Activated T-cell treated with anti-CD3 and anti-CD28 coated beads for 48 hours (primary cell): ENCODE measurements at places on chromosomes 12 and 14.

DNA sequence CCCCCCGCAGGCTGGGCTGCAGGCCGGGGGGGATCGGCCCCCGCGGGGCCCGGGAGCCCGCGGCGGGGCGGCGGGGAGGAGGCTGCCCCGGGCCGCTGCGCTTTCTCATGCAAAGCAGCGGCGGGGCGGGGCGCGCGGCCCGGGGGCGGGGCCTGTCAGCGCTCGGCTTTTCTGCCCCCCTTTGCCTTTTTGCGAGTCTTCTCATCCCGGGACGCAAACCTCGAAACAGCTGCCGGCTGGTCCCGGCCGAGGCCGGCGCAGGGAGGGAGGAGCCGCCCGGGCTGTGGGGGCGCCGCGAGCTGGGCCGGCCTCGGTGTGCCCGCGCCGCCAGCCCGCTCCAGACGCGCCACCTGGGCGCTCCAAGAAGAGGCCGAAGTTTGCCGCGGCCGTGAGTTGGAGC lies at the start of gene FZD10:
Gene FZD10, plus strand, starts transcription at position 198 of the 400 bp plus-strand sequence. CDS start 479 bp downstream, outside the sequence.
- peak; percentile 31 for DNase-seq

- DNase-seq = no peak
Measured at GRCh38 chr12:102567031-102567985, 86.9 kb upstream of the IGF1 start.

DNA sequence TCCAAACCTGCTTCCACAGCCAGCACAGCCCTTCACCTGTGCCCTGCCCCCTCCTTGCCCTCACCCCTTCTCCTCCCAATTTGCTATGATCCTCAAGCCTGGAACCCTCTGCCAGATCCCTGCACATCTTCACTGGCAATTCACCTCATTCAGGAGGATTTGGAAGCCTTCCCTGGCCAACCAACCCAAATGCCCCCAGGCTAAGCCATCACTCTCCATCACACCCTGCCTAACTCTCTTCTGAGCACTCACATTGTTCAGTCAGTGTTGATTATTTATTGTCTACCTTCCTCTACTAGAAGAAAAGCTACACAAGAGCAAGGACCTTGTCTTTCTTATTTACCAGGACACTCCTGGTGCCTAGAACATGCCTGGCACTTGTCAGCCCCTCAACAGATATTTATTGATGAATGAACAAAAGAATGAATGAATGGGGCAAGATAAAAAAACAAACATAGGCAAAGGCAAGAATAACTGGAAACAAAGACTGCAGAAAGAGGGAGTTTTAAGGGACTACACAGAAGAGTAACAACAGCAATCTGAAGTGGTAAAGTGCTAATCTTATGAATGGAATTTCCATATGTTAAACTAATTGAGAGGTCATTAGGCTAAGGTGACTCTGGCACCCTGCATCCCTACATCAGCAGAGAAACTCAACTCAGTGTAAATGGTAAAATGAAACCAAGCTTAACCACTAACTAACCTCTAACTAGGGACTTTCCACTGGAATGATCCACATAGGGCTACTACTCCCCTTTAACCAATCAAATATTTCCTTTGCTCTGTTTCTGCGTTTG lies 33.4 kb downstream of the TMTC1 start:
- DNase-seq = no peak

DNA sequence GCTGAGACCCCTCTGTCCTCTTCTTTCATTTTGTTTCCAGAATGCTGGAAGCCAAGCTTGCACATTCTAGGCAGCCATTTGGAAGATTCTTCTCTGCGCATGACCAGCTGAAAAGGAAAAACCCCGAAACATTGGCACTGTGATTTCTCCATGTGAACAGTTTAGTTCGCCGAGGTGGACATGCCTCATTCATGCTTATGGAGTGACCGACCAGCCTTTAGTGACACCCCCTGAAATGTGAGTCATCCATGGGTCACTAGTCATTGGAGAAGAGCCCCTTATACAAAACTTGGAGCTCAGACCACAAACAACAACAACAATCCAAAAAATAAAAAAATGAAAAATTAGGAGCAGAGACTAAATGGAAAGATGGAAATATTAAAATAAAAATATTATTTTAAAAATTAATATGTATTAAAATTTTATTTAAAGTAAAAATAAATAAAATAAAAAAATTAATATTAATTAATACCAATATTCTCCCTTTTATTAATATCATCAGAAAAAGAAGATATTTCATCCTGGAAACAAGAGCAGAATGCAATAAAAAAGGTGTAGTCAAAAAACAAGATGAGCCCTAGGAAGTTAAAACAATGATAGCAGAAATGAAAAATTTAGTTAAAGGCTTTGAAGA lies 9.5 kb upstream of the KRT7 start:
- DNase-seq = no peak

DNA sequence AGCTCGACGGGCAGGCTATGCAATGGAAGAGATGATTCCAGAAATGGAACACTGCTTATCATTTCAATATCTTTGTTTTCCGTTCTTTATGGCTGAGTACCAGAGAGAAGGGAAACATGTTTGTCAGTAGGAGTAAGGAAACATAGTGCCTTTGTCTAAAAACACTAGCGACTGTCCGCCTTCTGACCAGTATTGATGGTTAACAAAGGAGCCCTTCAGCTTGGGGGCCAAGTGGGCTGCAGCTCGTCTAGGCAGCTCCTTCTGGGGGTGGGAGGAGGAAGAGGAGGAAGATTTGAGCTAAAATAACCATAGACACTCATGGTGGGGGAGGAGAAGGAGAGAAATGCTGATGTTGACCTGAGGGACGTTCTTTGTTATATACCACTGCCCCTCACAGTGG lies 15.0 kb downstream of the COQ5 start:
- no peak for DNase-seq

DNA sequence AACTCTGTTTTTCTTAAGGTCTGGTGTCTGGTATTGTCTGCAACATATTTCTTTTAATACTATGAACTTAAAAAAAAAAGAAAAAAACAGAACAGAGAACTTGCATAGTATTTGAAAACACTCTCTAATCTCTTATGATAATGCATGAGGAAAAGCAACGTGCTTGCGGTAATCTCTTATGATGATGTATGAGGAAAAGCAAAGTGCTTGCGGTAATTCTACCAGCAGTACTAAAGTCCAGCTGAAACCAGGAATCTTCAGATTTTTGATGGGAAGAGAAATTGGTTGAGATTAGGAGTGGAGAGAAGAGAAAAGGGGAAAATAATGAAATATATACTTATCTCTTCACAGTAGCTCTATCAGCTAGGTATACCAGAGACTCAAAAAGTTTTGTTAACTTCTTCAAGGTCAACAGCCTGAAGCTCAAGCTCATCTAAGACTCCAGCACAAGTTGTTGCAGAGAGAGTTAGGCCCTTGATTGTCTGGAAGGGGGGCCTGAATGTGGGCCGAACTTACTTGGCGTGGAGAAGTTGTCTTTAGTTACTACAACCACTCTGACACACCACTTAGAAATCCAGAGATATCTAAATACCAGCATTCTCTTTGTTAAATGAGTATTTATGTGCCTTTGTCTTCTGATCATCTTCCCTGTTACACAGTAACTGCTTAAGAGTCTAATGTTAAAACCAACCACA lies 240.4 kb downstream of the PRKD1 start:
- no peak for DNase-seq

DNA sequence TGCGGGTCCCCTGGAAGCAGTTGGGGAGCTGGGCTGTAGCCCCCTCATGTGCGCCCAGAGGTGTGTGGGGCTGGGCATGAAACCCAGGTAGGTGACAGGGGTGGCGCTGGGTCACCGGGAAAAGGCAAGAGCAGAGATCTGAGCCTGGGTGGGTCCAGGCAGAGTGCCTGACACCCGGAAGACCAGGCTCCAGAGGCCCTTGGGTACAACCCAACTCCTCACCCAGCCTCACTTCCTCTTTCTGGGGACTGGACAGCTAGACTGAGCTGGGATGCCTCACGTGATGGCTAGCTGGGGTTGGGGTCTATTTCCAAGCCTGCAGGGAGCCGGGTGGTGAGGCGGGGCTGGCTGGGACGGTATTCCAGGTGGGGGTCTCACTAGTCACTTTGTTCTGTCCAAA lies 16.3 kb upstream of the CYP46A1 start:
- DNase-seq = no peak

DNA sequence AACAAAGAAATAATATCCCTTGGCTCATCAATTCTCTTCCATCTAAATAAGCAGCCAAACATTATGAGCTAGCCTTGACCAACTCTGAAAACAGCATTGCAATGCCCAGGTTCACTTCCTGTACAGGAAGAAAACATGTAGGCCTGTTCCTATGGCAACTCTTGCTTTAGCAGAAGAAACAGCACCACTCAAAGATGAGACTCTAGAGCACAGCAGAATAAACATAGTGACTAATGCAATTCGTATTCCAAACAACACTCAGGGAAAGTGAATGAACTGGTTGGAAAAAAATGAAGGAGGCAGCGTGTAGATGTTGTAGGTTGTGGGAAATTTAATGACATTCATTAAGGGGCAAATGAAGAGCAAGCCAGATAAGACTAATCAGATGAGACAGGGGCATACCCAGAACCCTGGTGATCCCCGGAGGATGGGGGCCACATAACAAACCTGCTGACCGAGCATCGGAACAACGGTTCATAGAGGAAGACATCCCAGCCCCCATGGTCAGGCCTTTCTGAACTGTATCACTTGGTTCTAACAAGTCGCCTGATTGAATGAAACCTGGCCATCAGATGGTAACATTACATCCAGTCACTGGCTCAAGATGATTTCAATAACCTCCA lies 9.0 kb downstream of the ARHGDIB start:
- DNase-seq = no peak

DNA sequence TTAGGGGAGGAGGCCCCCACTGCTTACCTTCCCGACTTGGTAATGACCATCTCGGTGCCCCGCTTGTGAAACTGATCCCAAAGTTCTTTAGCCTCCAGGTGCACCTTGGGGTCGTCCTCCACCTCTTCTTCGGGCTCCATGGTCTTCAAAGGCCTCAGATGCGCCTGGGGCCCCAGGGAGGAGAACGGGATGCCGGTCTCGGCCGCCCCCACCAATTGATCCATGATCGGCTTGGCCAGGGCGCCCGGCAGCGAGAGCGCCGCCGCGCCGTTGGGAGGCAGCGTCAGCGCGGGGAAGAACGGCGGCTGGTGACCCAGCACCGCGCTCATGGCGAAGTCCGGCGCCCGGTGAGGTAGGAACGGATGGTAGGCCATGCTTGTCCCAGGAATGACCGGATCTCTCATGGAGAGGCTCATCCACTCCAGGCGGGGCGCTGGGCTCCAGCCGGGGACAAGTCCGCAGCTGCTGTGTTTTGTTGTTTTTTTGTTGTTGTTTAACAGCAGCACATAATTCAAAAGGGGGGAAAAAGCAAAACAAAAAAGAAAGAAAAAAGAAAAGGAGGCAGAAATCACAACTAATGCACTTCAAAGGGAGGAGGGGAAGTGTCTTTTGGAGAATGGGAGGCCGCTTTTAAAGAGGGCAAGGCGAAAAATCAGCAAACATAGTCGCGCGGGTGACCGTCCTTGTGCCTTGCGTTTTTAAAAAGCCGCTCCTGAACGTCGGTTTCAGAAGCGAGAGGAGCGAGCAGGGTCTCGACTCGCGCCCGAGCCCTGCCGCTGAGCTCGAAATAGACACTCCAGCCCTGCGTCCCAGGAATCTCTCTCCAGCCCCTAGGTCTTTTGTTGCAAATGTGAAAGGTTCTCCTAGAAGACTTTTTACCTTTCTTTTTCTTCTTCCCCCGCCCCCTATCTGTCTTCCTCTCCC lies 928 bp downstream of the TBX3 start:
- no peak for DNase-seq

DNA sequence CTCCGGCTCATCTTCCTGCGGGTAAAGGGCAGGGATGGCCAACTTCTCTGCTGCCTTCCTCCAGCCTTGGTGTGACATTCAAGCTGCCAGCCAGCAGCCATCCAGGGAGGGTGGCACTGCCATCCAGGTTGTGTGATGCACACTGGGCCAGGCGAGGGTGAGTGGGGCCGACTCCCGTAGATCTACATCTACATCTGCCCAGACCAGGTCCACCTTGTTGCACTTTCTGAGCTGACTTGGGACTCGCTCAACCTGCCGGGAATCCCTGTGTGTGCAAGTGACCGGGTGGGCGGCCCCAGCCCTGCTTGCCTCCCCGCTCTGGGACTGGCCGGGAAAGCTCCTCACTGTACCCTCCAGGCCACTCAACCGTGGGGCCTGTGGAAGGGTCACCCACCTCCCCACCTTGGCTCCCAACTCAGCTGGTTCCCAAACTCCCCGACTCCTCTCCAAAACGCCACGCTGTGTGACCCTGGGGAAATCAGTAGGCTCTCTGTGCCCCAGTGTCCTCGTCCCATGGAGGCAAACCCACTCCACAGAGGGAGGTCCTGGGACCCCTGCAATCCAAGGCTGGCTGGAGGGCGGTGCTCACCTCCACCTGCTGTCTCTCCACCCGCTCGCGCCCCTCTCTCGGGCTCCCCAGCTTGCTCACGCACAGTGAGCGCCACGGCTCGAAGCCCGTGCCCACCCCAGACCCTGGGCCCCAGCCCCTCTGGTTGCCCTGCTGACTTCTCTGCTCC lies 14.7 kb downstream of the JAG2 start:
- DNase-seq = no peak

DNA sequence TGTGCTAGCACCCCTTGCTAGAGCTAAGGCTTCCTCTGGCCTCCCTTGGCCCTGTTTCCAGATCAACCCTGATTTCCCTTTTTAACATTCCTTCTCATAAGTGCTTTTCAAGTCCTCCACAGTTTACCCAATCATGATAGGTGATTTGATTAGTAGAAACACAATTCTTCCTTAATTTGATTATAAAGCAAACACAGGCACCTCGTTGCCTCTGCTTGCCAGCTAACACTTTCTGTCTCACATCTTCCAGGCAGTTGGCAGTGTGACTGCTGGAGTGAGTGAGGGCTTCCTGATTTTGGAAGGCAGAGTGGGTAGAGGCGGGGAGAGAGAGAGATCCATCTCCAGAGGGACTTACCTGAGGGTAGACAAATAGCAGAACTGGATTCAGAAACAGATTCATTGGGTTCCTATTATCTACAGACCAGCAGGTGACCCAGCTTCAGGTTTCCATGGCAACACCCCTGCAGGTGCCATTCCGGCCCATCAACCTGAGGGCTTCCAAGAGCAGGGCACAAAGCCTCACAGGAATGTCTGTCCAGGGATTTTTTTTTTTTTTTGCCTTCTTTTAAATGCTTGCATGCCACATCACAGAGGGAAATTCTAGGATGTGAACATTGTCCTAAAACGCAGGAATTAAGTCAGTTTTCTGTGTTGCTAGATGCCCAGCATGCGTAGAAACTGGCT lies 77.7 kb downstream of the PLXNC1 start:
- no peak for DNase-seq

DNA sequence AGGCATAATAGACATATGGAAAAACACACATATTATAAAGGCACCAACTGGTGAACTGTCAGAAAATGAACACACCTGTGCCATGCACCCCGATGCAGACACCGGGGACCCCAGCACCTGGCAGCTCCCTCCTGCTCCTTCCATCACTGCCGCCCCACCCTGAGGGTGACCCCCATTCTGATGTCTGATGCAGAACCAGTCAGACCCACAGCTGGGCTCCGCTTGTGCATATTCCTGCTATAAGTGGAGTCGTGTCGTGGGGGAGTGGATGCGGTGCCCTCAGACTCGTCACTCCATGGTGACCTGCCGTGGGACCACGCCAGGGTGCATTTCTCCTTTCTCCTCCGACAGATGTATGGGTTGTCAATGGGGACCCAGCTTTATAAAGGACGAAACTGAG lies 45.7 kb upstream of the MEG3 start:
- DNase-seq = no peak

GRCh38 chr14:73241481-73242165 lies 4.3 kb downstream of the PAPLN start:
- no peak for DNase-seq

- DNase-seq = no peak
Measured at GRCh38 chr12:4287325-4288211, 14.0 kb downstream of the CCND2 start.
